CD4-positive, alpha-beta memory T cell (primary cell): ENCODE measurements at places on chromosomes 6 and 20. TPM values are rescaled to one million over a fixed set of nuclear protein-coding genes. Genes with fewer than 3 reads are reported as not detected.

DNA sequence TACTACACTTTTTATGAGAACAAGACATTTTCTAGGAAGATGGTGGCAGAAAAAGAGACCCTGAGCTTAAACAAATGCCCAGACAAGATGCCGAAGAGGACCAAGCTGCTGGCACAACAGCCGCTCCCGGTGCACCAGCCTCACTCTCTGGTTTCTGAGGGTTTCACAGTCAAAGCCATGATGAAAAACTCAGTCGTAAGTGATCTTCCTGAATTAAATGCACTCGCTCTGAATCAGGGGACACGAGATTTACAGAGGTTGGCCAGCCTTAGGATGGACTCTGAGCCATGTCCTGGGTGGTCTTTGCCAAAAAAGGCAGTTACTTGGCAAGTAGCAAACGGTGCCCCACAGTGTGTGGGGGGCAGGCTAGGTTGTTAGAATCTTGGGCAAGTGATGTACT, 423 bp downstream of the PACRG start:
- peaks cover 12% of the 10 kb centered on the region for H3K4me1 ChIP-seq
- H3K27ac ChIP-seq: peak overlapping the region; percentile 71
- peak overlapping the region; percentile 73 for H3K4me3 ChIP-seq

DNA sequence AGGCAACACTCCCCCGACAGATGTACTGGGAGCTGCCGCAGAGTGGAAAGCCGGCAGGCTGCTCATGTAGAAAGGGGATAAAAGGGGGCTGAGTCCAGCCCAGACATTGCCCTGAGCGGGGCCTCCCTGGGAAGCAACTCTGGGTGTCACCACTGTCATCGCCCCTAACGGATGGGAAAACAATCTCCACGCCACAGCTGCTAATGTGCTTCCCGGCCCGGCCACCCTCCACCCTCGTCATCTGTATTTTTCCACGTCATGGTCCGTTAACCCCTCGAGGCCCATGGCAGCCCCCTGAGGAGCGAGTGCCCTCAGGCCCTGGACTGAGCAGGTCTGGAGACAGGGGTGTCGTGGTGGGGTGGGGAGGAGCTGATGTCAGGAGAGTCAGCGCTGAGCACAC, 227.4 kb downstream of the DLL1 start:
- no peaks in the 10 kb centered on the region for H3K36me3 ChIP-seq
- H3K4me3 ChIP-seq: no peak overlapping the region
- H3K27ac ChIP-seq: no peak overlapping the region
- no peak for DNase-seq
- no peaks in the 10 kb centered on the region for H3K4me1 ChIP-seq
- H3K27me3 ChIP-seq: no peaks in the 10 kb centered on the region

DNA sequence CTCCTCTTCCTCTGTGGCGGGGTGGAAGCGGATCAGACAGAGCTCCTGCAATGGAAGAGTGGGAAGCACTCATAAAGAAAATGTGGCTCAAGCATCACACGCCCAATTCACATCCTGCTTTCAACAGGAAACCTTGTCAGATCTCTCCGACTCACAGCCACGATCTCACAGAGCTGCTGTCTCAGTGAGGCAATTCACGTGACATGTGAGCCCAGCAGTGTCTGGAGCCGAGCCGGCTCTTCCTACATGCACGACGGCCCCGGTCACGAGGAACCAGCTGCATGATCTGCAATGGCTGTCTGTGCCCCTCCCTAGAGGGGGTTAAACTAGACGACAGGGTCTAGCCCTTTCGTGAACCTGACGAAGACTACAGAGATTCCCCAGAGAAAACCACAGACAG, 29.5 kb upstream of the TCFL5 start:
- peaks cover 26% of the 10 kb centered on the region for H3K4me1 ChIP-seq
- H3K4me3 ChIP-seq: no peak overlapping the region
- H3K27me3 ChIP-seq: no peaks in the 10 kb centered on the region
- H3K27ac ChIP-seq: peak overlapping the region; percentile 13
- H3K36me3 ChIP-seq: peaks cover 95% of the 10 kb centered on the region
- peak; percentile 31 for DNase-seq

EYS gene
- total RNA-seq: not detected

- H3K4me3 ChIP-seq: no peak overlapping the region
- H3K27ac ChIP-seq: no peak overlapping the region
- no peak for DNase-seq
- no peaks in the 10 kb centered on the region for H3K27me3 ChIP-seq
These were observed 58.0 kb upstream of the TMEM200A start for GRCh38 chr6:130307752-130308361.

DNA sequence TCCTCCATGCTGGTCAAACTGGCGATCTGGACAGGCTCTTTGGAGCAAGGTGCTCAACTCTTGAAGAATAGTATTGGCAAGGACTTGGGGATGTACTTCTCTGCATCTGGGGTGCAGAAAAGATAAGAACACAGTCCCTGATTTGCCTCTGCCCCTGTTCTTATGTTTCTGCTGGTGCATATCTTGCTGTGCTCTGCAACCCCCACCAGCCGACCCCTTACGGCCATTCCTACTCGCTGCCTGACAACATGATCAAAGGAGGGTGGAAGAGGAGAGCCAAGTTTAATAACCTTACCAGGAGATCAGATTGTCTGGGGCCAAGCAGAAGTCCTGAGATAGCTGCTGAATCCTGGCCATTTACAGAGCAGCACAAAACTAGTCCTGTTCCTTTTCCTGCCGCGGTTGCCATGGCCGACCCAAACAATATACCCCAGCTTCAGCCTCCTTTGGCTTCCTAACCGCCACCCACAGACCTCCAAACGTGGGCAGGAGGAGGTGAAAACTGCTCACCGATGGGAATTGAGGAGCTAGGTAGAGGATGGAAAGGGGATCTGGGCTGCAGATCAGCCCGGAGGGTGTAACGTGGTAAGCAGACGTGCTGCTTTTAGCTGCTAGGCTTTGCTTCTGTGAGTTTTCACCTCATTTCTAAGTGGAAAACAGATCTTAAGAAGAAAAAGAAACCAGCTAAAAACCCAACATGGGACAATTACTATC, 60.9 kb downstream of the ATXN1 start:
- H3K27ac ChIP-seq: peak overlapping the region; percentile 69
- no peaks in the 10 kb centered on the region for H3K36me3 ChIP-seq
- DNase-seq: peak; percentile 66

TNNC2 gene
- total RNA-seq: not detected

TAGAP gene
- 161 TPM for total RNA-seq

ATP9A gene
- total RNA-seq: 1.0 TPM

- H3K27ac ChIP-seq: no peak overlapping the region
- no peaks in the 10 kb centered on the region for H3K27me3 ChIP-seq
- DNase-seq: no peak
- H3K4me1 ChIP-seq: no peaks in the 10 kb centered on the region
- no peaks in the 10 kb centered on the region for H3K36me3 ChIP-seq
These were observed 51.3 kb upstream of the TGM3 start for GRCh38 chr20:2244523-2244922.

CDC40 gene
- total RNA-seq: 34.4 TPM

- peak; percentile 78 for DNase-seq
- no peaks in the 10 kb centered on the region for H3K27me3 ChIP-seq
- no peaks in the 10 kb centered on the region for H3K36me3 ChIP-seq
- peak overlapping the region; percentile 30 for H3K4me3 ChIP-seq
These were observed 55.0 kb downstream of the TRIM38 start for GRCh38 chr6:26017632-26017966.

- peak overlapping the region; percentile 10 for H3K4me3 ChIP-seq
- no peak for DNase-seq
- H3K27ac ChIP-seq: peak overlapping the region; percentile 50
- peaks cover 14% of the 10 kb centered on the region for H3K4me1 ChIP-seq
- peaks cover 7% of the 10 kb centered on the region for H3K27me3 ChIP-seq
- H3K36me3 ChIP-seq: no peaks in the 10 kb centered on the region
These were observed 6.0 kb downstream of the L3MBTL1 start for GRCh38 chr20:43513372-43513930.

GRCh38 chr20:21681234-21681921, 24.1 kb upstream of the PAX1 start:
- H3K36me3 ChIP-seq: no peaks in the 10 kb centered on the region
- no peak for DNase-seq
- no peaks in the 10 kb centered on the region for H3K4me1 ChIP-seq
- H3K27me3 ChIP-seq: no peaks in the 10 kb centered on the region
- H3K27ac ChIP-seq: no peak overlapping the region
- no peak overlapping the region for H3K4me3 ChIP-seq

DNA sequence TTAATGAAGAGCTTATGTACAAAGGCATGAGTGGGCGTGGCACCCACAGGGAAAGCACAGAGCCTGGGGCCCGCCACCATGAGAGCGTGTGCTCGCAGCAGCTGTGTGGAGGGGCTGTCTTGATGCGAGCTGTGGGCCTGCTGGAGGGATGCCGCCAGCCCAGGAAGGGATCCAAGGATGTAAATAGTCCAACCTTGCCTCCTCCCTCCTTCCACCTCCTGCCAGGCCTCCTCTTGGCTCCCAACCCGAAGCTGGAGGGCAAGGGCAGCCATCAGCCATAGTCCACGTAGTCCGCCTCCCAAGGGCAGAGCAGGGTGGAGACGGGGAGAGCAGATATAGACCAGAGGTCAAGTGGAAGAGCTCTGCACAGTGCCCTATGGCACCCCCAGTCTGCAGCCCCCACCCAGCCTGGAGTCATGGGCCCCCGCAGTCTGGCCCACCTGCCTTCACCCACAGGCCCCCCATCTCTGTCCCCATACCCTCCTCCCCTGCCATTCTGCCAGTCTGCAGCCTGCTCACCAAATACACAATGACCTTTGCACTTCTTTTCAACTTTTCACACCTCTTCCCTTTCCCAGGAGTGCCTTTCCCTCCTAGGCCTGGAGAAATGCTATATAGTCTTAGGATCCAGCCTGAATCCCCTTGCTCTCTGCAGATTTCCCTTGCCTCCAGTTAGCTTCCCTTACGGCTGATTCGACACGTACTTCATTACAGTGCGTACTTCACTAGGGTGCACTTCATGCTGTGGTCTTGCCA, 77.1 kb downstream of the SHLD1 start:
- no peak overlapping the region for H3K27ac ChIP-seq
- H3K4me3 ChIP-seq: no peak overlapping the region
- no peaks in the 10 kb centered on the region for H3K36me3 ChIP-seq

GRCh38 chr6:129932321-129932720, 71.2 kb upstream of the TMEM244 start:
- H3K4me1 ChIP-seq: no peaks in the 10 kb centered on the region
- no peaks in the 10 kb centered on the region for H3K36me3 ChIP-seq
- no peak overlapping the region for H3K4me3 ChIP-seq

TULP4 gene
- 85.9 TPM for total RNA-seq

SLC17A1 gene
- total RNA-seq: 0.19 TPM

PAK5 gene
- total RNA-seq: not detected

RSPH4A gene
- total RNA-seq: 0.39 TPM

DNA sequence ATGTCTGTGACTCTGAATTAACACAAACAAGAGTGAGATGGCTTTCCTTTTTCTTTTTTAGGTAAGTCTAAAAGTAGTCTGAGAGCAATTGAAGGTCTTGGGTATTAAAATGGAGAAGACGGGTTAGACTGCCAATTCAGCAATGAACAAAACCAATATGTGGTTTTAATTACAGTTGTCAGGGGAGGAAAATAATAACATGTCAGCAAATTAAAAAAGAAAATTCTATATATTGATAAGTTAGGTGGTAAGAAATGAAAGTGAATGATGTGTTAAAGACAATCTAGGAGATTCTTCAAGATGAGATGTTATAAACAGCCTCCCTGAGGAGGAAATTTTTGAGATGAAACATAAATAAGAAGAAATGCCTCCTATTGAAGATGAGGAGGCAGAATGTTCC, 150.6 kb upstream of the HSF2 start:
- H3K27ac ChIP-seq: no peak overlapping the region
- DNase-seq: no peak
- H3K4me3 ChIP-seq: no peak overlapping the region
- no peaks in the 10 kb centered on the region for H3K36me3 ChIP-seq
- H3K27me3 ChIP-seq: no peaks in the 10 kb centered on the region

- no peak overlapping the region for H3K4me3 ChIP-seq
- H3K36me3 ChIP-seq: no peaks in the 10 kb centered on the region
- no peak for DNase-seq
- no peaks in the 10 kb centered on the region for H3K27me3 ChIP-seq
- no peaks in the 10 kb centered on the region for H3K4me1 ChIP-seq
- no peak overlapping the region for H3K27ac ChIP-seq
These were observed 598.8 kb downstream of the EPHA7 start for GRCh38 chr6:92820601-92821000.
